ENCODE measurements at places on chromosomes 2 and 18. TPM values are rescaled to one million over a fixed set of nuclear protein-coding genes. Genes with fewer than 3 reads are reported as not detected.

- H3K27me3 ChIP-seq, result no peaks in the 10 kb centered on the region
- H3K27ac ChIP-seq, result no peak overlapping the region
- DNase-seq, result no peak
- no peak overlapping the region for H3K4me3 ChIP-seq
- H3K4me1 ChIP-seq, result no peaks in the 10 kb centered on the region
Observed at GRCh38 chr2:170165129-170165528, 12.8 kb upstream of the MYO3B start.

GRCh38 chr2:191571163-191571769 is 106.7 kb upstream of the NABP1 start:
- peaks cover 5% of the 10 kb centered on the region for H3K4me1 ChIP-seq
- peak overlapping the region; percentile 6 for H3K4me3 ChIP-seq
- H3K36me3 ChIP-seq, result no peaks in the 10 kb centered on the region
- DNase-seq, result no peak

- peaks cover 39% of the 10 kb centered on the region for H3K4me1 ChIP-seq
- no peaks in the 10 kb centered on the region for H3K36me3 ChIP-seq
- H3K27ac ChIP-seq, result no peak overlapping the region
- no peaks in the 10 kb centered on the region for H3K27me3 ChIP-seq
- DNase-seq, result no peak
Observed at GRCh38 chr2:174392706-174393105, 2.8 kb upstream of the SCRN3 start.

DNA sequence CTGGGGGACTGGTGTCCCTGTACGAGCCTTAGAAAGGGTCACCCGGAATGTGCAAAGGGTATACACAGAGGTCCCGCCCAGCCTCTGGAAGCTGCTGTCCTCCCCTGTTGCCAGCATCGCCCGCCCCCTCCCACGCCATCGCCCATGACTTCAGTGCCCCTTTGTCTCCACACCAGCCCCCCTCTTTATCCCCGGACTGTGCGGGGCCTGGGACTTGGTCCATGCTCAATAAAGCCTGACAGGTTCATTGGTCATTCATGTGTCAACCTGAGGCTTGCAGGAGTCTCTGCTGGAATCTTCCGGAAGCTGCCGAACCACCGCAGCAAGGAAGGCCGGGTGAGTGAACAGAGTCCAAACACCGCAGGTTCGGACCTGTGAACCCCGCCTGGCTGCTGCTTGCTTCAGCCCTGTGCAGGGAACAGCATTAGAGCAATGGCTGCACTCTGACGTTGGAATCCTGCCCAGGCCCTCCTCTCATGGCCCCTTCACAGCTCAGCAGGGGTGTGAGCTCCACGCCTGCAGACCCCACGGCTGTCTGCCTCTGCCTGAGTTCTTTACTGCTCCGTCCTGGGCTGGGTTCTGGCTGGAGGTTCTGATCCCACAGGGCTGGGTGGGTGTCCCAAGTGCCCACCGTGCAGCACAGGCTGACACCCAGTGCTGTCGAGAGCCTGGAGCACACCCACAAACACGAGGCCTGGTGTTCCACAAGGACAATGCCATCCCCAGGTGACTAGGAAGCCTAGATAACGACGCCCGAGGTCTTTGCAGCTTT is 96.5 kb downstream of the SEPTIN10 start:
- H3K27me3 ChIP-seq, result no peaks in the 10 kb centered on the region
- no peaks in the 10 kb centered on the region for H3K36me3 ChIP-seq
- peaks cover 10% of the 10 kb centered on the region for H3K4me1 ChIP-seq
- no peak overlapping the region for H3K27ac ChIP-seq

- H3K4me3 ChIP-seq, result no peak overlapping the region
- no peaks in the 10 kb centered on the region for H3K4me1 ChIP-seq
- no peak overlapping the region for H3K27ac ChIP-seq
- DNase-seq, result no peak
- H3K27me3 ChIP-seq, result no peaks in the 10 kb centered on the region
- H3K36me3 ChIP-seq, result no peaks in the 10 kb centered on the region
Observed at GRCh38 chr2:37357069-37357468, 12.6 kb downstream of the QPCT start.

DNA sequence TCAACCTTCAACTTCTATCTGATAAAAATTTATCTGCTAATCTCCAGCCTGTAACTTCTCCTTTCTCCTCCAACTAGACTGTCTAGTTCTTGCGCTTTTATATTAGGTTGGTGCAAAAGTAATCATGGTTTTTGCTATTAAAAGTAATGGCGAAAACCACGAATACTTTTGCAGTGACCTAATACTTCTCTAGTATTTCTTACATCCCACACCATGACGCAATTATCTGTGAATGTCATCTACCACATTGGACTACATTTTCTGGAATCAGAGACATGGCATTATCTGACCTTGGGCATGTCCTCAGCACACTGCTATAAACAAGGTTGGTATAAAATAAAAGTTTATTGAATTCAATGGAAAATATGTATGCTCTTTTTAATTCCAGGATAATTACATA is 370.2 kb upstream of the LYPD1 start:
- DNase-seq, result no peak
- H3K4me3 ChIP-seq, result no peak overlapping the region
- H3K27me3 ChIP-seq, result no peaks in the 10 kb centered on the region

DNA sequence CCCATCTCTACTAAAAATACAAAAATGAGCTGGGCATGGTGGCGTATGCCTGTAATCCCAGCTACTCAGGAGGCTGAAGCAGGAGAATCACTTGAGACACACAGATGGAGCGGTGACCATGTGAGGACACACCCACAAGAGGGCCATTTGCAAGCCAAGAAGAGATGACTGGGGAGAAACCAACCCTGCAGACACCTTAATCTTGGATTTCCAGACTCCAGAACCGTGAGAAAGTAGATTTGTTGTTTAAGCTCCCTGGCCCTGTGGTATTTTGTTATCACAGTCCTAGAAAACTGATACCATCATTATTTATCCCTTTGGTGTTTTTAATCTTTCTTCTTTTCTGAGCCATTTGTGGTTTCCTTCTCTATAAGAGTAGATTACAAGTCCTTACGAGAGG is 88.6 kb upstream of the ID2 start:
- no peak overlapping the region for H3K27ac ChIP-seq
- no peaks in the 10 kb centered on the region for H3K27me3 ChIP-seq
- H3K4me1 ChIP-seq, result no peaks in the 10 kb centered on the region
- no peaks in the 10 kb centered on the region for H3K36me3 ChIP-seq
- H3K4me3 ChIP-seq, result no peak overlapping the region

GRCh38 chr2:16785149-16785548 is 119.5 kb upstream of the CYRIA start:
- DNase-seq, result no peak
- no peaks in the 10 kb centered on the region for H3K36me3 ChIP-seq
- no peak overlapping the region for H3K4me3 ChIP-seq
- H3K4me1 ChIP-seq, result no peaks in the 10 kb centered on the region
- no peaks in the 10 kb centered on the region for H3K27me3 ChIP-seq

DNA sequence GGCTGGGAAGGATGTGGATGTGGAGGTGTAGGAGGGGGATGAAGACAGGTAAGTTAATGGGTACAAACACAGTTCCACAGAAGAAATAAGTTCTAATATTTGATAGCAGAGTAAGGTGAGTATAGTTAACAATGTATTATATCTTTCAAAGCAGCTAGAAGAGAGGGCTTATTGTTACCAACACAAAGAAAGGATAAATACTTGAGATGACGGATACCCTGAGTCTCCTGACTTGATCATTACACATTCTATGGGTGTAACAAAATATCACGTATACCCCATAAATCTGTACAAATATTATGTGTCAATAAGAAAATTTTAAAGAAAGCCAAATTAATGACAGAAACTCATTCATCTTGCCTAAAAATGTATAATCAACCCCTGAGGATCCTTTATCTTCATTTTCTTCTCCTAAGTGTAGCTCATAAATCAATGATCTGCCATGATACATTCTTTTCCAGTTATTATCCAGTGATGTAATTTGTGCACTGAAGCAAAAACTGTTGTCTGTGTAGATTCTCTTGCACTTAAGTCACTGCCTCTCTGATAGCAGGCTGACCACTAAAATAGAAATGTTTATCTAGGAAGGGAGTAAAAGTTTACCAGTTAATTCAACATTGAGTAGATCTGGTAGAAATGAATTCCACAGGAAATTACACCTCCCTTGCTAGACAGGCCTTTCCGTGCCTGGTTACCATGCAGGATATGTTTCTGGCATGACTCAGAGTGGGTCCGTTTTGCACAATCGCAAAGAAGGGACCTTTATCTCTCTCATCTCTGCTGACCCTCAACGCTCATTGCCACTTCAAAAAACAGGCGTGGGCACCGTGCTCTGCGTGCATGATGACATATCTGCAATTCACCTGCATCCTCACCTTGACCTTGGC is 249.7 kb upstream of the NCKAP5 start:
- H3K27me3 ChIP-seq, result no peaks in the 10 kb centered on the region
- no peak overlapping the region for H3K27ac ChIP-seq
- H3K36me3 ChIP-seq, result no peaks in the 10 kb centered on the region
- H3K4me3 ChIP-seq, result no peak overlapping the region

GRCh38 chr2:190408538-190409271 is 550 bp downstream of the MFSD6 start:
- H3K27me3 ChIP-seq, result no peaks in the 10 kb centered on the region
- H3K4me1 ChIP-seq, result peaks cover 12% of the 10 kb centered on the region
- no peak for DNase-seq
- H3K4me3 ChIP-seq, result peak overlapping the region; percentile 88

- DNase-seq, result no peak
- no peaks in the 10 kb centered on the region for H3K4me1 ChIP-seq
- H3K36me3 ChIP-seq, result no peaks in the 10 kb centered on the region
- no peak overlapping the region for H3K27ac ChIP-seq
- H3K27me3 ChIP-seq, result no peaks in the 10 kb centered on the region
Observed at GRCh38 chr2:187150670-187151069, 297.4 kb downstream of the CALCRL start.

DNA sequence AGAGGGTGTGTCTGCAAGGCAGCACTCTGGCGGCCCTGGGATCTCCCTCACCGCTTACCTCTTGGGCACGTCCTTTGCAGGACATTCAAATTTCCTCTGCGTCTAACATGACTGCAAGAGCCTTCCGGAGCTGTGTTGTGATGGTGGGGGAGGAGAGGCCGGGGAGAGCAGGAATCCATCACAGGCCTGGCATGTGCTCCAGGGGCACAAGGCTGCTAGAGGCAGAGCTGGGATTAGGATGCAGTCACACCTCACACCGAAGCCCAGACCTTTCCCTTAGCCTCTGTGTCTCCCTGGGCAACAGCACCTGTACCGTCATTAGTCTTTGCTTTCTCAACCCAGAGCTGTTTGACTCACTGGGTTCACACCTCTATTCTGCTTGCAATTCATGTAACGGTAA is 111.3 kb downstream of the CMPK2 start:
- no peaks in the 10 kb centered on the region for H3K4me1 ChIP-seq
- H3K27ac ChIP-seq, result no peak overlapping the region
- H3K27me3 ChIP-seq, result no peaks in the 10 kb centered on the region
- DNase-seq, result no peak
- no peaks in the 10 kb centered on the region for H3K36me3 ChIP-seq

DNA sequence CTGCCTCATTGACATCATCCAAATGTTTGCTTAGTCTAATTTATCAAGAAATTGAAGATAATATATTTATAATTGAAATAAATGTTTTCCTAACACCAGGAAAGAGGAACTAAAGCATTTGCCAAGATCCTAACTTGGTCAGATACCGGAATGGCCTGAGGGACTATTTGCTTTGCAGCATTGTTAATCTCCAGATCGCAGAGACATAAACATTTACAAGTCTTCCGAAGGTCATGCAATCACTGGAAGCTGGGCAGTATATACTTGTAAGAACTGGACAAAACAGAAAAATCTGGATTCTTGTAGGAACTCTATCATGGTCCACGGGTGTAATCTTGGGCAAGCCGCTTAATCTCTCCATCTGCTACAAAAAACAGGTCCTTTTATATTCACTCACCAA is 42.2 kb downstream of the CYBRD1 start:
- H3K4me3 ChIP-seq, result no peak overlapping the region
- no peaks in the 10 kb centered on the region for H3K27me3 ChIP-seq
- no peaks in the 10 kb centered on the region for H3K36me3 ChIP-seq
- H3K27ac ChIP-seq, result no peak overlapping the region

- no peak overlapping the region for H3K27ac ChIP-seq
- no peak overlapping the region for H3K4me3 ChIP-seq
- no peaks in the 10 kb centered on the region for H3K27me3 ChIP-seq
- no peaks in the 10 kb centered on the region for H3K4me1 ChIP-seq
- no peaks in the 10 kb centered on the region for H3K36me3 ChIP-seq
- DNase-seq, result no peak
Observed at GRCh38 chr2:48213646-48214045, 307.3 kb upstream of the FBXO11 start.

GRCh38 chr2:170822290-170823087 is 5.8 kb downstream of the GAD1 start:
- H3K4me1 ChIP-seq, result no peaks in the 10 kb centered on the region
- DNase-seq, result no peak
- H3K36me3 ChIP-seq, result no peaks in the 10 kb centered on the region
- H3K4me3 ChIP-seq, result no peak overlapping the region
- H3K27me3 ChIP-seq, result peaks cover 96% of the 10 kb centered on the region

- H3K4me3 ChIP-seq, result no peak overlapping the region
- H3K27me3 ChIP-seq, result no peaks in the 10 kb centered on the region
- peak; percentile 56 for DNase-seq
- H3K4me1 ChIP-seq, result peaks cover 2% of the 10 kb centered on the region
- peak overlapping the region; percentile 58 for H3K27ac ChIP-seq
- H3K36me3 ChIP-seq, result no peaks in the 10 kb centered on the region
Observed at GRCh38 chr18:77114415-77115191, 18.0 kb downstream of the MBP start.

DNA sequence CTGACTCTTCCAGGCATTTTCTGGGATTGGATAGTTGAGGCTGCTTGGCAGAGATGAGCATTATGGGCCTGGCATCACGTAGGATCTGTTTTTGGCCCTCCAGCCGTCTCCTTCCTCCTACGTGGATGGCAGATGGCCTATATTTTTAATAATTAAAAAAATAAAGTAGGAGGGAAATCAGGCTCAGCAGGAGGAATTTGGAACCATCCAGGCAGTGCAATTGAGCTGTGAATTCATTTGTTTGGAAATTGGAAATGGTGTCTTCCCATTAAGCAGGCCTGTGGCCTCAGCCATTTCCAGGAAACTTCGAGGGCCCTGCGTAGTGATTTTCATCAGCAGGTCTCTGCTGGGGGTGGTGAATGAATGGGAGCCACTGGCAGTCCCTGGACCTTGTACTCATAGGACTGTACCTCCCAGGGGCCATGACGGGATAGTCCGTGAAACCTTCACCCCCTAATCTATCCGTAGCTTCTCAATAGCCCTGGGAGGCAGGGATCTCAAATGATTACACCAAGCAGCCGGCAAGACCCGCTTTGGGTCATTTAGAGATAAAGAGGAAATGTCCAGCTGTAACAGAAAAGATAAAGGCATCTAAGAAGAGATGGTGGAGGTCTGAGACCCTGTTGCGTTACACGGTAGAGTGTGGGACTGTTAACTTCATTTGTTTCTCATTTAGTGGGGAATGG is 73.1 kb upstream of the TNP1 start:
- no peak for DNase-seq
- H3K36me3 ChIP-seq, result no peaks in the 10 kb centered on the region
- no peaks in the 10 kb centered on the region for H3K4me1 ChIP-seq
- H3K27me3 ChIP-seq, result no peaks in the 10 kb centered on the region
- no peak overlapping the region for H3K4me3 ChIP-seq

SLC14A1 gene
- not detected for total RNA-seq

PLCD4 gene
- 12.4 TPM for total RNA-seq

DES gene
- total RNA-seq, result 29.3 TPM

PLEK gene
- total RNA-seq, result 9.8 TPM

AP1S3 gene
- total RNA-seq, result 0.59 TPM

SEPTIN10 gene
- total RNA-seq, result 160 TPM

MREG gene
- total RNA-seq, result 3.3 TPM

GAREM1 gene
- 33.0 TPM for total RNA-seq

COL3A1 gene
- 77.1 TPM for total RNA-seq

LRP2 gene
- not detected for total RNA-seq

Data from tibial nerve (tissue), 4 donors.